ENCODE measurements at places on chromosomes 5 and 9. TPM values are rescaled to one million over a fixed set of nuclear protein-coding genes. Genes with fewer than 3 reads are reported as not detected.

The NPDC1 gene
- 7.3 TPM for total RNA-seq

The BTNL9 gene
- total RNA-seq = 0.04 TPM

The GABRA6 gene
- total RNA-seq = not detected

The C5 gene
- 1.3 TPM for total RNA-seq

The ADCY2 gene
- not detected for total RNA-seq

The ROPN1L gene
- 0.18 TPM for total RNA-seq

The PBX3 gene
- total RNA-seq = 22.7 TPM

The FBXW2 gene
- 45.5 TPM for total RNA-seq

The UCK1 gene
- 19.7 TPM for total RNA-seq

The FANCC gene
- 11.3 TPM for total RNA-seq

The RLN2 gene
- total RNA-seq = 0.92 TPM

The ZNF354C gene
- 5.5 TPM for total RNA-seq

The GADD45G gene
- total RNA-seq = not detected

The ADGRD2 gene
- total RNA-seq = 0.07 TPM

The CSF1R gene
- total RNA-seq = not detected

The CARTPT gene
- total RNA-seq = not detected

The FCN2 gene
- not detected for total RNA-seq

The STING1 gene
- total RNA-seq = 27.2 TPM

The SH3TC2 gene
- 12.3 TPM for total RNA-seq

The ABCA1 gene
- 24.5 TPM for total RNA-seq

The SPATA31D4 gene
- total RNA-seq = not detected

All from foreskin keratinocyte (primary cell).